ENCODE measurements at places on chromosomes 1 and 21. TPM values are rescaled to one million over a fixed set of nuclear protein-coding genes. Genes with fewer than 3 reads are reported as not detected.

The DMRTA2 gene
- total RNA-seq: 5.3 TPM

The CCDC17 gene
- total RNA-seq: 0.94 TPM

The NCF2 gene
- 0.94 TPM for total RNA-seq

The TDRD10 gene
- not detected for total RNA-seq

The OR2T8 gene
- 0.94 TPM for total RNA-seq

The TAS1R3 gene
- total RNA-seq: 1.6 TPM

The SPRR2F gene
- total RNA-seq: not detected

The TRPM2 gene
- 2.8 TPM for total RNA-seq

The RXRG gene
- 5.3 TPM for total RNA-seq

The BMP8B gene
- 0.63 TPM for total RNA-seq

The CDA gene
- not detected for total RNA-seq

The ADGRB2 gene
- 103 TPM for total RNA-seq

The BTBD8 gene
- total RNA-seq: 68.9 TPM

The HSPA6 gene
- 0.94 TPM for total RNA-seq

The SPRR5 gene
- not detected for total RNA-seq

The HRNR gene
- not detected for total RNA-seq

The TEDDM1 gene
- total RNA-seq: not detected

The TAS1R1 gene
- not detected for total RNA-seq

The PRAMEF27 gene
- total RNA-seq: not detected

The TMOD4 gene
- total RNA-seq: not detected

The ZBTB48 gene
- total RNA-seq: 19.4 TPM

The CASP9 gene
- 3.4 TPM for total RNA-seq

The KCNJ15 gene
- total RNA-seq: 0.31 TPM
